Mucosa of descending colon (tissue), 3 donors: ENCODE measurements at places on chromosomes 6 and 20. TPM values are rescaled to one million over a fixed set of nuclear protein-coding genes. Genes with fewer than 3 reads are reported as not detected.

GRCh38 chr6:11424395-11425034, 113.0 kb upstream of the TMEM170B start:
- no peak for DNase-seq

GRCh38 chr6:142153196-142153595, 6.1 kb downstream of the VTA1 start:
- DNase-seq = no peak

- DNase-seq = no peak
These were observed 419.6 kb upstream of the MARCKS start for GRCh38 chr6:113437566-113437965.

DNA sequence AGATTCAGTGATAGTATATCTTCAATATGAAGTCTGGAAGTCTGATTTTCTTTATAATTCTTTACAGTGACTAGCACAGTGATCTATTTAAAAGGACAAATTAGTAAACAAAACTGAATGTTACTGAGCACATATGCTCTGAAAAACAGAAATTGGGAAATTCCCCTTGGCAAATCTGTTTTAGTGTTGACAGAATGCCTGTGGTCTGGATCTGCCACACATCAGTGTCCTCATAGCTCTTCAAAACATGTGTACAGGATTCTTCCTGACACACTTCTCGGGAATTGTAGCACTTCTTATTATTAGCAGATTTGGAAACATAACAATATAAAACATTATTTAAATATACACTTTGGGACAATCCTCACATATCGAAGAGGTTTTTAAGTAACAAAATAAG, 354.3 kb downstream of the COL12A1 start:
- no peak for DNase-seq

DNA sequence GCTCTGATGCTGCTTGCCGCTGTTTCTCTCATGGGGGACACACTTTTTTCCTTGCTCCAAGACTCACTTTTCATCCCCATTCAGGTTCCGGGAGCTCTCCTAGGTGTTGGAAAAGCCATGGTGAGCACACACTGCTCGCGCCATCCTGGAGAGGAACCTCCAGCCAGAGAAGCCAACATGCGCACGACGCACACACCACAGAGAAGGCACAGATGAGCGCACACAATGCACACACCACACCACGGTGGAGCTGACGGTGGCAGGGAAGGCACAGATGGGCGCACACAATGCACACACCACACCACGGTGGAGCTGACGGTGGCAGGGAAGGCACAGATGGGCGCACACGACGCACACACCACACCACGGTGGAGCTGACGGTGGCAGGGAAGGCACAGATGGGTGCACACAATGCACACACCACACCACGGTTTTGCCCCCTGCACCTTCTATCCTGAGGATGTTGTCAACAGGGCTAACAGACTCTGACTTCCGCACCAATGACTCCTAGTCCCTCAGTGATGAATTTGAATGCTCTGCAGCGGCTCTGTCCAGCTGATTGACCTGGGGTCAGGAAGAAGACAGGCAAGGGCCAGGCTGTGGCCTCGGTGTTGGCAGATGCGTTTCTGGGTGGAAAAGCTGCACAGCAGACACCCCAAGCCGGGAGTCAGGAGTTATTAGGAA, 154.7 kb downstream of the ERMARD start:
- no peak for DNase-seq

- no peak for DNase-seq
These were observed 104.2 kb upstream of the SCGN start for GRCh38 chr6:25547797-25548196.

DNA sequence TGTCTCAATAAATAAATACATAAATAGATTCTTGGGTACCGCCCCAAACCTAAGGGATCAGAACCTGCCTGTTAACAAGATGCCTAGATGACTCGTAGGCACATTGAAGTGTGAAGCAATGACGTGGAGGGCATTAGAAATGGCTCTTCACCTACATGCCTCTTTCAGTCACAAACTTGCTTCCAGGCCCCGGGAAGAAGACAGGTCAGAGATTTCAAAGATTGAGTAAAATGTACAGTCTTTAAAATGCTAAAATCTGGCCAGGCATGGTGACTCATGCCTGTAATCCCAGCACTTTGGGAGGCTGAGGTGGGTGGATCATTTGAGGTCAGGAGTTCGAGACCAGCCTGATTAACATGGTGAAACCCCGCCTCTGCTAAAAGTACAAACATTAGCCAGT, 480.8 kb upstream of the JARID2 start:
- no peak for DNase-seq

- no peak for DNase-seq
These were observed 158.1 kb downstream of the CDH26 start for GRCh38 chr20:60116128-60116909.

DNA sequence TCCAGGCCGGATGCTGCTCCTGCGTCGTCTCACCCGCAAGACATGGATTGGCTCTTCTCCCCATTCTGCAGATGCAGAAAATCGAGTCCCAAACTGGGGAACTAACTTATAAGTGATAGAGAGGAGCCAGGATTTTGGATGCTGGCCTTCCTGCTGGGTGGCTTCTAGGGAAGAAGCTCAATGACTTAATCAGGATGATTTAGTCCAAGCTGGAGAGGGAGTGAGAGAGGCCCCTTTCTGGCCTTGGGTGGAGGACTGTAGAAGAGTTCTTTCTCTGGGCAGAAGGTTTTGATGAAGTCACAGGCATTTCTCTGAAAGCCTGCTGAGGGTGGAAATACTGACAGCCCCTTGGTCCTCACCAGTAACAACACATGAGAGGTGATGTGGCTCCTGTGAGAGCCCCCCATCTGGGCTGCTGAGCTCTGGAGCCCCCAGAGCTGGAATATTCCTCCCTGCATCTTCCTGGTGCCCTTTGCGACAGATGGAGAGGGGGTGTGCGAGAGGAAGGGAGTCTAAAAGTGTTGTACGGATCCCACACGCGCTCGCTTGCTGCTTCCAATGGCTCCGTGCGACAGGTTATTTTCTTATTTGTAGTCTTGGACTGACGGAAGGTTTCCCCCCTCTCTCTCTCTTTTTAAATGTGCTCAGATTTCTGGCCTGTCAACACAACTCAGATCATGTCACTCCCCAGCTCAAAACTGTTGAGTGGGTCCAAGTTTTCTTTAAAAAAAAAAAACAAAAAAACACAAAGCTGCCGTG, 3.5 kb downstream of the SIRPA start:
- no peak for DNase-seq

GRCh38 chr6:23413327-23414050, 712.5 kb upstream of the NRSN1 start:
- DNase-seq = no peak

DNA sequence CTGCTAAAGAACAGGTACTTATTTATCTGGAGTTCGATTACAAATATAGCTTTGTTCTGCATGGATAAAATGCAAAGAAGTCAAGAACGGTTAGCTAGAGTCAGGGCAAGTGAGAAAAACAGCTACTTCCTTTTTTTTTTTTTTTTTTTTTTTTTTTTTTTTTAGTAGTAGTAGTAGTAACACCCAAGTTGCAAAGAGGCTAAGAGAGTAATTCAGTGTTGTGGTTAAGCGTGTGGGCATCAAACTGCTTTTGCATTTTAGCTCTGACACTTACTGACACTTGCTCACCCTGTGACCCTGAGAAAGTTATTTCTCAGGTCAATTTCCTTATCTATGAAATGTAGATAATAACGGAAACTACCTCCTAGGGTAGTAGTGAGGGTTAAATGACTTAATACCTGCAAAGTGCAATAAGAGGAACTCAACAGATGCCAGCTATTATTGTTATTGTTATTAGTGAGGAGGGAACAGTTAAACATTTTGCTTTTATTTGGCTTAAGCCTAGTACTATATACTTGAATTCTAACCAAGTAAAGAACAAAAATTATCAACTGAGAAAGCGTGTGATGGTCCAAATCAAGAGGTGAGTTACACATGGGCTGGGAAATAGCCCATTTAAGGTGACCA, 86.7 kb upstream of the BACH2 start:
- DNase-seq = no peak

The CST7 gene
- total RNA-seq = 1.7 TPM

The FILIP1 gene
- 3.6 TPM for total RNA-seq

The SH3BGRL2 gene
- 63.2 TPM for total RNA-seq

The DLL1 gene
- 16.5 TPM for total RNA-seq

The EDN3 gene
- total RNA-seq = 51.1 TPM
